ENCODE measurements at places on chromosomes 11 and 22. TPM values are rescaled to one million over a fixed set of nuclear protein-coding genes. Genes with fewer than 3 reads are reported as not detected.
A peak's percentile ranks its signal among the peaks of the same experiment; 100 is the strongest.

- no peaks in the 10 kb centered on the region for H3K4me1 ChIP-seq
- DNase-seq, result no peak
- H3K4me3 ChIP-seq, result no peak overlapping the region
- no peaks in the 10 kb centered on the region for H3K36me3 ChIP-seq
- no peak overlapping the region for H3K27ac ChIP-seq
These were observed 84.4 kb upstream of the SLC5A12 start for GRCh38 chr11:26806219-26806618.

DNA sequence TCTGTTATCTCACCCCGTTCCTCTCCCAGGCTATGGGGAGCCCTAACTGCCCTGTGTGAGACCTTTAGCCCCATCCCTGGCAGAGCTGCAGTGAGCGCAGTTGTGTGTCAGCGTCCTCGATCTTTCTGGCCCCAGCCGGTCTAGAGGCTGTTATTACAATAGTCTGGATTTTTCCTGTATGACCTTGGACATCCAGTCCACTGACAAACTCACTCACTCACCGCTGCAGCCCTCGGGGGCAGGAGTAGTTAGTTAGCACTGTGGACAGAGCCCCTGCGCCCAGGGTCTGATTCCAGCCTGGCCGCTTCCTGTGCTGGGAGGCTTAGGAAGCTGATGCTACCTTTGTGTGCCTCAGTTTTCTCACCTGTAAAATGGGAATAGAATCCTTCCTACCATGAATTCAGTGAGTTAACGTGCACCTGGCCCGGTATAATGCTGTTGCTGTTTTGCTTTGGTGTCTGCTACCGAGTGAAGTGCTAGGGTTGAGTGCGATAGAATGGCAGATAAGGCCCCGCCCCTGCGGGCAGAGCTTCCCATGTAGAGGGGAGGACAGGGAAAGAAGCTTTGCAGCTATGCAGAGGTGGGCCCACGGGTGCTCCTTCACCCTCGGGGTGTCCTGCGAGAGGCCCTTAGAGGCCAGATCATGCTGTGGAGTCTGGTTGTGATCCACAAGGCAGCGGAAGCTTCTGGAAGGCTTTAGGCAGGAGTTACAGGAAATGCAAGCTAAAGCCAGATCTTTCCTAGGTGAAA lies 3.0 kb downstream of the LRP5 start:
- H3K4me3 ChIP-seq, result peak overlapping the region; percentile 92
- peaks cover 4% of the 10 kb centered on the region for H3K36me3 ChIP-seq
- H3K27me3 ChIP-seq, result peaks cover 3% of the 10 kb centered on the region
- DNase-seq, result no peak
- peaks cover 33% of the 10 kb centered on the region for H3K4me1 ChIP-seq

DNA sequence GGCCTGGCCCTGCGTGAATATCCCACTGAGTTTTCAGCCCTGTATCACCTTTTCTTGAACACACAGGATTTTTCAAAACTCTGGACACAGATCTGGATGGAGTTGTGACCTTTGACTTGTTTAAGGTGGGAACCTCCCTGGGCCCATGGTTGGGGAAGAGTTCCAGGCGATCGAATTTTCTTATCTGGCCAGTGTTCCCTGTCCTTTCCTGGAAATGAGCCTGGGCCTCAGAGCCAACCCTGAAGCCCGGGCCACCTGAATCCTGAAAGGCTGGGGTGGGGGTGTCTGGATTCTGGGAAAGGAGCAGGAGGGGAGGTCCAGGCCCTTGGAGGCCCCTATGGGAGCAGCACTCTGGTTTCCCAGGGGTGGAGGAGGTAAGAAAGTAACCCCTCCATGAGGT lies 29.0 kb downstream of the CAPN1 start:
- no peak overlapping the region for H3K27ac ChIP-seq
- H3K36me3 ChIP-seq, result peaks cover 18% of the 10 kb centered on the region
- no peaks in the 10 kb centered on the region for H3K27me3 ChIP-seq
- DNase-seq, result no peak

DNA sequence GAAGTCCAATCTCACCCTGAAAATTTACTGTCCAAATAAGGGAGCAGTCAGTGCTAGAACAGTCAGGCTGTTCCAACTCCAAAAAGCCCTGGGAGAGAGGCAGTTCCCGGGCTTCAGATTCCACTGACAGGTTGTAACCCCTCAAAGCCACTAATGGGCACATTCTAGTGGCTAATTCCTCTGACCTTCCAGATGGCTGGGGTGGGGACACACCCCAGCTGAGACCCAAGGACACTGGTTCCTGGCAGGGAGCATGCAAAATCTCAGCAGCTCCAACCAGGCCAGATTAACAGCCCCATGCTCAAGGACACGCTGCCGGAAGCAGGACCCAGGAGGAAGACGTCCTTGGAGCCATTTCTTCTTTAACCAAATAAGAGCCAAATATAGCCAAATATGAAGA lies 92.7 kb downstream of the RPL27A start:
- no peaks in the 10 kb centered on the region for H3K36me3 ChIP-seq
- H3K4me3 ChIP-seq, result no peak overlapping the region
- no peak for DNase-seq
- H3K4me1 ChIP-seq, result peaks cover 3% of the 10 kb centered on the region

GRCh38 chr11:72807792-72808191 lies 6.4 kb upstream of the ATG16L2 start:
- no peak overlapping the region for H3K4me3 ChIP-seq
- H3K4me1 ChIP-seq, result peaks cover 31% of the 10 kb centered on the region
- H3K36me3 ChIP-seq, result peaks cover 30% of the 10 kb centered on the region
- no peak for DNase-seq

DNA sequence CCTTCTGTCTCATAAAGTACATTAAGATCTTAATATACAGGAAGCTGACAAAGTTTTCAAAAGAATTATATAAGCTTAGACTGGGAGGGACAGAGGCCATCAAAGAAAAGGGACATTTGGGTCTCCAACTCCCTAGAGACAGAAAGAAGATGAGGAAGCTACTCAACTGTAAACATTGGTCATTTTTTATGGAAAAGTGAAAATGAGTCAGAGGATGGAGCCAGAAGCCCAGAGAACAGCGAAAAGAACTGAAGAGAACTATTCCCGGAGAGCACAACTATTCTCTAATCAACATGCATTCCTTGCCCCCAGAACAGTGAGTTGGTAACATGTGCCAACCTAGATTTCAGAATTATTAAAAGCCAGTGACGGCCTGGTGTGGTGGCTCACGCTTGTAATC lies 779.3 kb downstream of the DLG2 start:
- no peak for DNase-seq
- no peak overlapping the region for H3K27ac ChIP-seq
- no peaks in the 10 kb centered on the region for H3K27me3 ChIP-seq
- H3K4me3 ChIP-seq, result no peak overlapping the region

- peak overlapping the region; percentile 84 for H3K27ac ChIP-seq
- peaks cover 42% of the 10 kb centered on the region for H3K4me1 ChIP-seq
- H3K36me3 ChIP-seq, result no peaks in the 10 kb centered on the region
- H3K4me3 ChIP-seq, result peak overlapping the region; percentile 58
These were observed 3.3 kb downstream of the TMEM121B start for GRCh38 chr22:17117890-17118289.

DNA sequence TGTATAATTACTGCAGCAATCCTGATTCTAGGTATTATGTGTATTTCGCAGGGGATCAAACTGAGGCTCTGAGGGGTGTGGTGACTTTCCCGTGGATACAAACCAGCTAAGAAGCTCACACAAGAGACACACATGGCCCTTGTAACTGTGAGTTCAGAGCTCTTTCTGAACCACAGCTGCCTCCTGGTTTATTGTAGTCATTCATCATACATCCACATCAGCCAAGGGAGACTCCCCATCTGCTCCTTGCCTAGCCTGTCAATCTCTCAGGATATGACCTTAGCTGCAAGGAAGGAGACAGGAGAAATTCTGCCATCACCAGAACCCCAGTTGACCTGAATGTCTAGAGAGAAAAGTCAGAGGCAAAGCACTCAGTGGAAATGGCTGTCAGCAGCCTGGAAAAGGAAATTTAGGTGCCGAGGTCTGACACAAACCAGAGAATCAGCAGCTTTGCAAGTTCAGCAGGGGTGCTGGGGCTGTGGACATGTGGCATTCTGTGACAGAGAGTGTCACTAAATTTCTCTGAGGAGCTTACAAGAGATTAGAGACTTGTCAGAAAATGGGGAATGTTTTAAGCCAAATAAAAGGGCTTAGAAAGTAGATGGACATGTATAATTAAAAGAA lies 209.5 kb downstream of the AASDHPPT start:
- no peaks in the 10 kb centered on the region for H3K27me3 ChIP-seq
- H3K36me3 ChIP-seq, result no peaks in the 10 kb centered on the region
- no peak overlapping the region for H3K27ac ChIP-seq
- no peak for DNase-seq
- H3K4me1 ChIP-seq, result no peaks in the 10 kb centered on the region

The RNF215 gene
- 11.1 TPM for total RNA-seq

The DEFB131B gene
- total RNA-seq, result not detected

The DRAP1 gene
- total RNA-seq, result 259 TPM

The OR5P2 gene
- not detected for total RNA-seq

The ZFTA gene
- total RNA-seq, result 4.7 TPM

The MMP8 gene
- not detected for total RNA-seq

The FGF3 gene
- not detected for total RNA-seq

The APOA5 gene
- total RNA-seq, result not detected

Measured in activated naive CD8-positive, alpha-beta T cell treated with anti-CD3 and anti-CD28 coated beads, Interleukin-2, amount 10 ng/mL, durations not matched to agents 7 days and 5 days (primary cell).